Stimulated activated CD4-positive, alpha-beta T cell treated with anti-CD3 and anti-CD28 coated beads, Interleukin-4, amount 100 ng/mL, for 1 hour (primary cell): ENCODE measurements at places on chromosomes 5 and 9.

DNA sequence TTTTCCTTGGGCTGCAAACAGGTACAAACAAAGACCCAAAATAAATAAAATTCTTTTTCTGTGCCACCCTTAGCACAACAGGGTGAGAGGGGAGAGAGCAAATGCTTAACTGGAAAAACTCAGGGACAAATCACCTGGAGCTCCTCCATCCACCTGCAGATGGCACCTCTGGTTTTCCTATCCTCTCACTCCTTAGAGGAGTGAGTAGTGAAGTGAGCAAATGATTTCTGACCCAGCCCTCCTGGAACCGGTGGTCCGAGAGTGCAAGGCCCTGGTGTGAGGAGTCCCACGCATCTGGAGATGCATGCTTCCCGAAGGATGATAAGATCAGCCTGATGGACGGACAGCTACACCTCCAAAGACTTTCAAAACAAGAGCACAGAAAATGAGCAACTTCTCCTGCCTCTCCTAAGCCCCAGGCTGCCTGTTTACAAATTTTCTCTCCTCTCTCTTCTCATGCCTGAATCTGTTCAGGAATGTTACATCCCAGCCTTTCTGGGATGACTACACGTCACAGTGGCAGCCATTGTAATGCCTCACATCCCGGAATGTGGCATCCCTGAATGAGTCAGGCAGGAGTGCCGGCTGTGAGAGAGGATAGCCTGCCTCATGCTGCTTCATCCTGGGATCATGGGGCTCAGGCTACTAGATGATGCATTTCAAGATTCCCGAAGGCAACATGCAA lies 86.4 kb downstream of the ADRB2 start:
- no peak for DNase-seq

GRCh38 chr5:132239776-132240175 lies 12.1 kb upstream of the P4HA2 start:
- DNase-seq = no peak

GRCh38 chr5:2262620-2263019 lies 379.9 kb upstream of the IRX4 start:
- DNase-seq = no peak

DNA sequence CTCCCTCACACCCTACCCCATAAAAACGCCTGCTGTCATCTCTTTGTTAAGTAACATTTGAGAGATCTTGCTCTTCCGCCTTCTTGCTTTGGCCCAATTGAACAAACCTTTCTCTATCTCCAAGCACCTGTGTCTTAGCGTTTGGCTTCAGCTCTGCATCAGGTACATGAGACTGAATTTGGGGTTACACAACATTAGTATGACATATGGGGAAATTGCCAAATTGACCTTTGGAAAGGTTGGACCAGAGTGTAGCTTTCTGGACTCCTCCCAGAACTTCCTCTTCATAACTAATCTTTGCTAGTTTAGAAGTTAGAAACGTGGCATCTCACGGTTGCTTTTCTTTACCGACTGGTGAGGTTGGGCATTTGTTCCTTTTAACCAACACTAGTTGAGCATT lies 3.5 kb upstream of the EXOSC3 start:
- no peak for DNase-seq

DNA sequence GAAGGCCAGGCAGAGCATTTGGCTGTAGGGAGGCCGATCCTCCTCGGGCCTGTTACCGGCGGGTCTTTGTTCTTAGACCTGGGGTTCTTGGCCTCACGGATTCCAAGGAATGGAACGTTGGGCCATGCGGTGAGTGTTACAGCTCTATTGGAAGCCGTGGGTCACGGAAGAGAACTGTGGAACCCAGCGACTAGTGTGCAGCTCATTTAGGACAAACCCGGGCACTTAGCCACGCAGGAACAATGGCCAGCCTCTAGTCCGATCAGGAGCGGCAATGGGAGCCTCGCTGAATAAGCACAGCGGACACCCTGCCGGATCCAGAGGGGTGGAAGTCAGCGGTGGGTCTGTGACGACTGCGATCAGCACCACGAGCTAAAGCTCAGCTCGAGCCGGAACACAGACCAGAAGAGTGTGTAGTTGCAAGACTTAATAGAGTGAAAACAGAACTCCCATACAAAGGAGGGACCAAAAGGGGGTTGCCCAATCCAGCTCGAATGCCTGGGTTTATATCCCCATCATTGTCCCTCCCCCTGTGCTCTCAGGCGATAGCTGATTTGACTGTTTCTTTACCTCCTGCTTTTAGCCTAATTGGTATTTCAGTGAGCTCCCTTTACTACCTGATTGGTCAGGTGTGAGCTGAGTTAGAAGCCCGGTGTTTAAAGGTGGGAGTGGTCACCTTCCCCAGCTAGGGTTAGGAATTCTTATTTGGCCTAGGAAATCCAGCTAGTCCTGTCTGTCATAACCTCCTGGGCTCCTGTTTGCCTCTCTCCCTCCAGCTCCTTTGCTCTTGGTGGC lies 53.7 kb upstream of the RPL26L1 start:
- DNase-seq = no peak

GRCh38 chr9:116891424-116891823 lies 204.3 kb downstream of the TRIM32 start:
- DNase-seq = no peak

DNA sequence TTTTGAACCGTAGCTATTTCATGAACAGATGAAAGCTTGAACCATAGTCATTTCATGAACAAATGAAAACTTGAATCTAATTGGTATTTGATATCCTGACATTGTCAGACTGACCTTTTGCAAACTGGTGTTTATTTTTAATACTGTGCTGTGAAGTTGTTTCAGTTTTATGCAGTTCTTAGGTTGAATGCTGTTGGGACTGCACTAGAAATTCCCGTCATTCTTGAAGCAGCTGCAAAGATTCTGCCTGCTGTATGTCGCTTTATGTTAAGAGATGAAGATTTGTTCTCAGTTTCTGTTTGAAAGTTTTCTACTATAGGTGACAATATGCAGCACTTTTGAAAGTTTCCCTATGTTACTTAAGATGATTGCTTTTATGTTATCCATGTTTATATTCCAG lies 22.5 kb upstream of the FAM120AOS start:
- DNase-seq = no peak

DNA sequence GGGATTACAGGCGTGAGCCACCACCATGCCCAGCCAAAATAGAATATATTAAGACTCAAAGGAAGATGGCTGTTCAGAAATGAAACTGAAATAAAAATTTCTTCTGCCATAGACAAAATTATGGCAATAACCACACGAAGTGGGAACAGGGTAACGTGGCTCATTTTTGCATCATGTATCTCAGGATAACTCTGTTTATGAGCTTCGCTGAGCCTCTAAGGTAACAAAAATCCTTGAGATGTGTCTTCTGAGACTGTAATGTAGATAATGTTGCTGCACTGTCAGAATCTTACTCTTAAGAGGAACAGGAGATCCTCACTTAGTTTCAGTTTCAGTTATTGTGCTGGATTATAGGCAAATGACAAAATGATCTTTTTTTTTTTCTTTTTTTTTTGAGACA lies 153.8 kb downstream of the GOLPH3 start:
- no peak for DNase-seq

DNA sequence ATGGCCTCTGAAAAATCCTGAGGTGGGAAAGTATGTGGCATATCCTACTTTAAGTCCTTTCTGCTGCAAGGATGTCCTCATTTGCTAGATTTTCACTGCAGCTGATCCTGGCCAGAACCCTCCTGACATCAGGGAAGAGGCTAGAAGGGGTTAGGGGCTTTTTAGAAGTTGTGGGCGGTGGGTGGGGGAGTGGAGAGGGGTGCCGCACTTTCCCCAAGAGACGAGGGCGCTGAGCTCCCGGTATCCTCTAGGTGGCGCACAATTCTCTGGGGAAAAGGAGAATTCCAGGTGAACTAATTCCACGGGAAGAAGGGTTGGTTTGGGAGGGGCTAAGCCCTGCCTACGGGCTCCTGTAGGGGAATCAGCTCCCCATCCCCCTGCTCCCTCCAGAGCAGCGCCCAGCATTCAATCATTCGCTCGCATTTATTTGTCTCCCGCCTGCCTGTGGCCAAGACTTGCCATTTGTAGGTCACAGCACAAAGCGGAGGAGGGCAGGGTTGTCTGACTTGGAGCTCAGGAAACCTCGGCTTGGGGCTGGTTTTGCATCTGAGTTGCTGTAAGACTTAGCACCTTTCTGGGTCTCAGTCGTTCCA lies 42.9 kb upstream of the HAND1 start:
- no peak for DNase-seq

DNA sequence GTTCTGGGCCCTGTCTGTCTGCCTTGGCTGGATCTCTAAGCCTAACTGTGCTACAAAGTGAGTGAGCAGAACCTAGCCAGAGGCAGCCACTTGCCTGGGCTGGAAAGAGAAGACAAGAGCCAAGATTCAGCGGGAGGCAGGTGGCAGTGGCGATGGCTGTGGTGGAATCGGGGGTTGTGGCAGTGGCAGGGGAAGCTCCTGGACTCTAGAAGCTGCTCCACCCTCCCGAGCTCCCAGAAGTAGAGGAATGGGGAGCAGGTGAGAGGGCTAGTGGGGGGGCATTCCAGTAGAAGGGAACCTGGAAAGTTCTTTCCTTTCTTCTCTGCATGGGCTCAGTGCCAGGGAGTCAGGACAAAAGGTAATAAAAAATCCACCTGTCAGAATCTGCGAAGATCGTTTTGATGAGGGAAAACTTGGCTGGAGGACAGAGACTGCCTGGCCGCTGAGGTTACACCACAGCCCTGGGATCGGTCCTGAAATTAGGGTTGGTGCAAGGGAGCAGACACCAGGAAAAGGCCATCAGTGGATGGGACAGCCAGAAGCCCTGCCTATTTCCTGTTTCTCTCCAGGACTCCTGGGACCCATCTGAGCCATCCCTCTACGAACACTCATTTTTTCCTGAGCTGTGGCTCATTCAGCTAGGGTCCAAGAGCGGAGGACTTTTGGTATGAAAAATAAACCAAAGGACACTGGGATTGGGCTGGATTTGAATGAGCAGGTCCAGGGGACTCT lies 1.6 kb downstream of the CRAT start:
- DNase-seq = no peak

- no peak for DNase-seq
These were observed 37.6 kb downstream of the ROPN1L start for GRCh38 chr5:10479154-10479721.

- DNase-seq = no peak
These were observed 97.9 kb downstream of the ZNF618 start for GRCh38 chr9:113973963-113974413.

- no peak for DNase-seq
These were observed 80.5 kb downstream of the SLC1A3 start for GRCh38 chr5:36686881-36687280.
